ENCODE measurements at places on chromosomes 5 and 9. TPM values are rescaled to one million over a fixed set of nuclear protein-coding genes. Genes with fewer than 3 reads are reported as not detected.
A peak's percentile ranks its signal among the peaks of the same experiment; 100 is the strongest.

The PPP3R2 gene
- not detected for total RNA-seq

- no peak for DNase-seq
Measured at GRCh38 chr9:121581786-121582600, 69.4 kb upstream of the DAB2IP start.

- DNase-seq = peak; percentile 65
Measured at GRCh38 chr5:67156976-67157583, 39.5 kb downstream of the CD180 start.

The APBA1 gene
- 0.16 TPM for total RNA-seq

DNA sequence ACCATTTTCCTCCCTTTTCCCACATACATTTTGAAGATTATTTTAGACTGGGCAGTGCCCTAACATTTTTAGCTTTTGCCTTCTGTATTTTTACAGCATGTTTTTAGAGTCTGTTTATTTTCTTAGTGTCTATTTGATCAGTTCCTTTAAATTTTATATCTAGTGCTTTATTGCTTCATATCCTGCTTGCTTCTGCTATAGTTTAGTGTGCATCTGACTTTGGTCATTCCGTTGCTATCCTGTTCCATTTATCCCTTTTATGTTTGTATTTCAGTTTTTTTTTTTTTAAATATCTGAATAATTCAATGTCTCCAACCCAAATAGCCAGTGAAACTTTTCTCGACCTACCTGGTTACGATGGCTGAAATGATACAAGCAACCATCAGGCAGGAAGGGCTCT, 203.8 kb downstream of the ARHGAP26 start:
- DNase-seq = no peak

The FBP2 gene
- not detected for total RNA-seq
